ENCODE measurements at places on chromosomes 16 and 17.

DNA sequence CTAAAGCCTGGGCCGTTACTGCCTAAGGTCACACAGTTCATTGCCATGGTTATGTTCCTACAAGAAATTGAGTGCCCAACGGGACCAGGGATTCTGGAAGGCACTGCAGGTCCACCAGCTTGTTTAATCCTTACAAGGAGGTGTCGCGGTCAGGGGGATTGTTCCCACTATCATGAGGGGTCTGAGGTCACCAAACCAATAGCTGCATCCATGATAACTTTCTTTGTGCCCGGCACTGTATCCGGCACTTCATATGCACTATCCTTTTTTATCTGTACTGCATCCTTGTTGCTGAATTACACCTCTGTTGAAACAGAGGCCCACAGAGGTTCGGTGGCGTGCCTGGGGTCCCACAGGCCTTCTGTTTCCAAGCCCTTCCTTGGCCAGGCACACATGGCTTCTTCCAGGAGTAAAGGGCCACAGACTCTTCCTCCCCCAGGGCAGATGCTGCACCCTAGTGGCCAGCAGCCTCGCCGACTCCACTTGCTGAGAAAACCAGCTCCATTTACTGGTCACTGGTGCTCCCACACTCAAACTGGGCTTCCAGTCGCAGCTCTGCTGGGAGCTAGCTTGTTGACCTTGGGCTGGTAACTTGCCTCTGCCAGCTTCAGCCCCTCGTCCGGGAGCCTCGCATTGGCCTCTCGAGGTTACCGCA lies 82.0 kb upstream of the PLCG2 start:
- peak; percentile 22 for DNase-seq

GRCh38 chr17:40362696-40363110 lies 1.8 kb downstream of the GJD3 start:
- DNase-seq, result no peak

DNA sequence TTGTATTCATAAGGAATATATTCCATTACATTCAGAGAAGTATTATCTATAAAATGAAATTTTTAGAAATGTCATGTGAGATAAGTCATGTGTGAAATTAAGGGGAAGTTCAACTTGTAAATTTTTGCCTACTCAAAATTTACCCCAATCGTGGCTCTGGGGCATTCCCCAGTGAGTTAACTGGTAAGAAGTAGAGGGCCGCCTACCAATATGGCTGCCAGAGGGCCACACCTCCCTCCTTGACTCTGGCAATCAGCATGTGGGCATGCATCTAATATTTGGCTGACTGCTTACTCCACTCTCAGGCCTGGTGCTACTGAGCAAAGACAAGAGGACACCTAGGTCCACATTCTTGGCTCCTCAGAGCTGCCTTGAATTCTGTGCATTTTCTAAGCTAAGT lies 39.7 kb upstream of the CNTNAP4 start:
- no peak for DNase-seq

- no peak for DNase-seq
Observed at GRCh38 chr17:15112846-15113617, 152.1 kb downstream of the PMP22 start.

- no peak for DNase-seq
Observed at GRCh38 chr16:3761375-3762106, 44.2 kb upstream of the TRAP1 start.

DNA sequence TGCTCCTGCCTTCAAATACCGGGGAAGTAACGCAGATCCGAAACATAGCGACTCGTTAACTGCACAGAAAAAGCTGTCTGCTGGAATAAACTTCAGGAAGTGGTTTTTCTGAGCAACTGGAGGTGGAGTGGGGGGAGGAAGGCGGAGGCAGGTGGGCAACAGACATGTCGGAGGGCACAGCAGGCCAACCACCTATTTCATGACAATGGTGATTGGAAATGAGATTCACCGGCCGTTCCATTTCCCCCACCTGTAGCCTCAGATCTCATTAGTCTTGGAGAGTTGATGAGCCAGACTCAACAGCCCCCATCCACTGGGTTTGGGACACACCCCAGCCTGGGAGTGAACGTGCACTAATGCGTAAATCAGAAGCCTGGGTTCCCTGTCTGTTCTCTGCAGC lies 7.7 kb upstream of the PECAM1 start:
- DNase-seq, result no peak
